ENCODE measurements at places on chromosomes 7 and 10. TPM values are rescaled to one million over a fixed set of nuclear protein-coding genes. Genes with fewer than 3 reads are reported as not detected.

DNA sequence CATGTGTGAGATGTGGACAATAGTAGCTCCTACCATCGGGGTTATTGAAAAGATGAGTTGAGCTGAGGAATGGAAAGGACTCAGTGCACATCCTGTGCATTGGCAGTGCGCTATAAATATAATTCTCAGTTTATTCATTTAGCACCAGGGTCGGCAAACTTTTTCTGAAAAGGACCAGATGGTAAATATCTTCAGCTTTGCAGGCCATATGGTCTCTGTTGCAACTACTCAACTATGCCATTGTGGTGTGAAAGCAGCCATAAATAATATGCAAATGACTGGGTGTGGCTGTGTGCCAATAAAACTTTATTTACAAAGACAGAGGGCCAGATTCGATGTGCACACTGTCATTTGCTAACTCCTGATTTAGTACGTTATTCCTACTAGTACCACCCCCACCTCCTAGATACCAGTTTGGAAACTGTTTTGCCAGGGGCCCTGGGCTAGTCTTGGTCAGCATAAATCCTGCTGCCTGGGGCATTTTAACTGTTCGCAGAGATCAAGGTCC, 422.9 kb upstream of the MKI67 start:
- no peaks in the 10 kb centered on the region for H3K27me3 ChIP-seq
- no peak overlapping the region for H3K4me3 ChIP-seq
- H3K4me1 ChIP-seq: no peaks in the 10 kb centered on the region

CCDC7 gene
- 12.2 TPM for total RNA-seq

GRCh38 chr7:135414850-135415439, 95.0 kb downstream of the CNOT4 start:
- no peak overlapping the region for H3K27ac ChIP-seq
- no peak for DNase-seq
- no peak overlapping the region for H3K4me3 ChIP-seq
- H3K4me1 ChIP-seq: peaks cover 2% of the 10 kb centered on the region

TRPV5 gene
- not detected for total RNA-seq

- H3K4me1 ChIP-seq: peaks cover 16% of the 10 kb centered on the region
- no peak for DNase-seq
- H3K27ac ChIP-seq: no peak overlapping the region
- no peaks in the 10 kb centered on the region for H3K36me3 ChIP-seq
- H3K27me3 ChIP-seq: no peaks in the 10 kb centered on the region
Measured at GRCh38 chr10:63275094-63275493, 142.0 kb downstream of the NRBF2 start.

RADIL gene
- 0.16 TPM for total RNA-seq

DNAH11 gene
- total RNA-seq: 2.0 TPM

GRCh38 chr7:101629171-101629570, at the start of gene MYL10:
Gene MYL10, minus strand, starts transcription at chr7:101629296. Its CDS starts 178 bp downstream, at chr7:101629118.
- no peaks in the 10 kb centered on the region for H3K4me1 ChIP-seq
- no peak within 1 kb of the TSS for H3K27ac ChIP-seq
- peaks cover 18% of the 10 kb centered on the region for H3K27me3 ChIP-seq
- DNase-seq: no peak
- H3K4me3 ChIP-seq: no peak within 1 kb of the TSS

Measured in activated T-helper 2 cell treated with anti-CD3 and anti-CD28 coated beads, Interferon-gamma antibody, Interleukin-2, Interleukin-4, amounts not matched to agents 10 μg/mL and 5 μg/mL and 100 μg/mL, durations not matched to agents 14 hours and 24 hours and 36 hours (primary cell).